ENCODE measurements at places on chromosomes 16 and 17.

DNA sequence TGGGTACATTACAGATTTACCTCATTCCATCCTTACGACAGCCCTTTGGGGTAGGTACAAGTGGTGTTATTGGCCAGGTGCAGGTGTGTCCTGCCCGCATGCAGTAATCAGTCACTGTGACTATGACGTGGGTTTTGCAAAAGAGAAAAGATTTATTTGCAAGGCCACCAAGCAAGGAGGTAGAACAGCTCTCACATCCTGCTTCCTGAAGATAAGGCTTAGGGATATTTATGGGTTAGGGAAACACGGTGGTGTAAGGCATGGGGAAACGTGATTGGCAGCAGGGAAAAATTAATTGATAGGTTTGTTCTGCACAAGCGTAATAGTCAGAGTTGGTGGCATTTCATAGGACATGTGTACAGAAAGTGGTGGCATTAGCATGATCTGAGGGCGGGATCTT lies 214.8 kb downstream of the PARN start:
- no peak for DNase-seq
- no peak overlapping the region for H3K4me3 ChIP-seq
- no peaks in the 10 kb centered on the region for H3K27me3 ChIP-seq
- H3K4me1 ChIP-seq, result no peaks in the 10 kb centered on the region
- no peaks in the 10 kb centered on the region for H3K36me3 ChIP-seq

GRCh38 chr17:59423903-59424302 lies 92.4 kb downstream of the YPEL2 start:
- no peak for DNase-seq
- no peak overlapping the region for H3K4me3 ChIP-seq
- H3K4me1 ChIP-seq, result peaks cover 7% of the 10 kb centered on the region
- H3K36me3 ChIP-seq, result no peaks in the 10 kb centered on the region
- no peaks in the 10 kb centered on the region for H3K27me3 ChIP-seq
- no peak overlapping the region for H3K27ac ChIP-seq

DNA sequence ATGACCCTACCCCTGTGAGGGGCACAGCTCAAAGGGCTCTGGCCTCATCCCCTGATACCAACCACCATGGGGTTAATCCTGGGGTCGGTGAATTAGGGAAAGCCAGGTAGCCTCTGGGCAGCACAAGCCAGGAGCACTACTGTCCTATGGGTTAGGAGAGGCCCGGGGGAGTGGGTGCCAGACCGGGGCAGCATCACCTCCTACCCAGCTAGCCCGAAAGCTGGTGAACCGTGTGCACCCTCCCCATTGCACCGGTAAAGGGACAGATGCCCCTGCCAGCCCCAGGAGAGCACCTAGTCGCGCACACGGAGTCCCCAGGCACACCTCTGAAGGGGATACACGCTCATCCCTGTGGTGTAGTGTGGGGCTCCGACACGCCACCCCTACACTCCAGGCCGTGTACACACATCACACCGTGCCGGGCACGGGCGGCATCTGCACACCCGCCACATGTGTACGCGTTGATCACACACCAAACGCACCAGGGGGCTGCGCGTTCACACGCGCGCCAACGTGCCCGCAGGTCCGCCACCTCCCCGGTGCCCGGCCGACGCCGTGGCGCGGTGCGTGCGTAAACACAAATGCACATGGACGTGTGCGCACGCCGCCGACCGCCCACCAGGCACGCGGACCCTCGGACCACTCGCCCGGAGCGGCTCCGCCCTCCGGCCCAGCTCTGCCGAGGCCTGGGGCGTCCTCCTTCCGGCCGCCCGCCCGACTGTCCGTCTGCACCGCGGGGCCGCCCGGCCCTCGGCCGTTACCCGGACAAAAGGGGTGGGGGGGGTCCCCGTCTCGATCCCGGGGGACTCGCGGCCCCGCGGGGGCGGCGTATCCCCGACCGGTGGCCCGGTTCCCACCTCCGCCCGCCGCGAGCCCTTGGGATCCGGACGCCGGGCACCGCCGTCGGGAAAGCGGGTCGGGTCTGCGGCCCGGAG lies 785 bp downstream of the UBALD1 start:
- H3K36me3 ChIP-seq, result no peaks in the 10 kb centered on the region
- peaks cover 34% of the 10 kb centered on the region for H3K4me1 ChIP-seq
- H3K4me3 ChIP-seq, result peak overlapping the region; percentile 87

DNA sequence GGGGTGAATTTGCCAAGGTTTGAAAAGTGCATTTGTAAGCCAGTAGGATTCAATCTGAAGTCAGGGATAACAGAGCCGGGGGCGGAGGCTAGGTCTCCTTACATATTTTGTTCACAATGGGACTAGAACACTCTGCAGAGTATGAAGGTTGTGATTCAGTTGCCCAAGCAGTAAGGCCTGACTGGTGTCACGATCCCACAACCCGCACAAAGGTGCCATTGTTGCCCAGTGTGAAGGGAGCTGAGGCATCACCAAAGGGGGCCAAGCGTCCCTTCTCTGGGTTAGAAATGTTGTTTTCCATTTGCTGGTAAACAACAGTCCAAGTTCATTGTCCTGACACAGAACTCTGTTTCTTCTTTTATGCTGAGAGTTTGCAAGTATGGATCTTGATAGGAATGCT lies 471.8 kb downstream of the MAF start:
- H3K4me3 ChIP-seq, result no peak overlapping the region
- no peaks in the 10 kb centered on the region for H3K36me3 ChIP-seq
- no peaks in the 10 kb centered on the region for H3K4me1 ChIP-seq
- no peak for DNase-seq
- no peaks in the 10 kb centered on the region for H3K27me3 ChIP-seq
